ENCODE measurements at places on chromosomes 7 and 10. TPM values are rescaled to one million over a fixed set of nuclear protein-coding genes. Genes with fewer than 3 reads are reported as not detected.

Gene DGKB
- total RNA-seq, result 1.0 TPM

Gene LBX1
- total RNA-seq, result not detected

Gene NUTM2A
- total RNA-seq, result 0.06 TPM

Gene FAM170B
- not detected for total RNA-seq

Gene MSMB
- not detected for total RNA-seq

Gene NYAP1
- 0.99 TPM for total RNA-seq

Gene JCAD
- 46.9 TPM for total RNA-seq

Gene C10orf62
- total RNA-seq, result not detected

Gene ACTL6B
- total RNA-seq, result not detected

Gene FEZF1
- not detected for total RNA-seq

Gene CRYGN
- total RNA-seq, result not detected

Gene TFPI2
- total RNA-seq, result 33.4 TPM

Gene GPR37
- not detected for total RNA-seq

Gene MOGAT3
- not detected for total RNA-seq

Gene SLC29A4
- 0.84 TPM for total RNA-seq

Gene CCDC146
- 0.62 TPM for total RNA-seq

Gene CALML5
- total RNA-seq, result not detected

Gene ADAP1
- 1.6 TPM for total RNA-seq

Gene TYW1B
- total RNA-seq, result 4.4 TPM

Gene PDE1C
- 1.2 TPM for total RNA-seq

Gene KAZALD1
- total RNA-seq, result 14.5 TPM

Gene EMX2
- not detected for total RNA-seq

Gene CREB5
- 1.4 TPM for total RNA-seq

Gene XRCC2
- 1.9 TPM for total RNA-seq

Gene CYP3A7
- not detected for total RNA-seq

Gene SLC16A12
- not detected for total RNA-seq

Gene PRTFDC1
- 17.1 TPM for total RNA-seq

Gene PSTK
- 5.2 TPM for total RNA-seq

Gene POU6F2
- not detected for total RNA-seq

Gene CTAGE6
- total RNA-seq, result not detected

Gene ATG9B
- 0.24 TPM for total RNA-seq

Gene MYOZ1
- 0.80 TPM for total RNA-seq

Gene HOXA13
- 12.2 TPM for total RNA-seq

Gene PON3
- not detected for total RNA-seq

Gene CDCA7L
- total RNA-seq, result 31.3 TPM

Gene HTR5A
- total RNA-seq, result not detected

Gene CTAGE8
- not detected for total RNA-seq

Gene FANK1
- total RNA-seq, result 0.94 TPM

Gene IRF5
- not detected for total RNA-seq

Gene LRRC18
- total RNA-seq, result not detected

Gene AOC1
- not detected for total RNA-seq

Gene FAM221A
- total RNA-seq, result 0.05 TPM

Gene ZNF212
- total RNA-seq, result 7.4 TPM

Gene IDI2
- total RNA-seq, result not detected

Gene CALHM1
- total RNA-seq, result not detected

Gene SMKR1
- not detected for total RNA-seq

Gene PRSS1
- total RNA-seq, result not detected

Gene C10orf53
- not detected for total RNA-seq

Gene CH25H
- total RNA-seq, result not detected

Gene LSM8
- 17.6 TPM for total RNA-seq

Gene ZNF33B
- 8.6 TPM for total RNA-seq
